ENCODE measurements at places on chromosomes 6 and 20.

- no peak for DNase-seq
Observed at GRCh38 chr20:61119273-61119672, 132.8 kb upstream of the CDH4 start.

- no peak for DNase-seq
Observed at GRCh38 chr20:58614984-58615760, 35.9 kb upstream of the STX16 start.

GRCh38 chr6:152457949-152458624 lies 179.1 kb downstream of the SYNE1 start:
- DNase-seq: no peak

DNA sequence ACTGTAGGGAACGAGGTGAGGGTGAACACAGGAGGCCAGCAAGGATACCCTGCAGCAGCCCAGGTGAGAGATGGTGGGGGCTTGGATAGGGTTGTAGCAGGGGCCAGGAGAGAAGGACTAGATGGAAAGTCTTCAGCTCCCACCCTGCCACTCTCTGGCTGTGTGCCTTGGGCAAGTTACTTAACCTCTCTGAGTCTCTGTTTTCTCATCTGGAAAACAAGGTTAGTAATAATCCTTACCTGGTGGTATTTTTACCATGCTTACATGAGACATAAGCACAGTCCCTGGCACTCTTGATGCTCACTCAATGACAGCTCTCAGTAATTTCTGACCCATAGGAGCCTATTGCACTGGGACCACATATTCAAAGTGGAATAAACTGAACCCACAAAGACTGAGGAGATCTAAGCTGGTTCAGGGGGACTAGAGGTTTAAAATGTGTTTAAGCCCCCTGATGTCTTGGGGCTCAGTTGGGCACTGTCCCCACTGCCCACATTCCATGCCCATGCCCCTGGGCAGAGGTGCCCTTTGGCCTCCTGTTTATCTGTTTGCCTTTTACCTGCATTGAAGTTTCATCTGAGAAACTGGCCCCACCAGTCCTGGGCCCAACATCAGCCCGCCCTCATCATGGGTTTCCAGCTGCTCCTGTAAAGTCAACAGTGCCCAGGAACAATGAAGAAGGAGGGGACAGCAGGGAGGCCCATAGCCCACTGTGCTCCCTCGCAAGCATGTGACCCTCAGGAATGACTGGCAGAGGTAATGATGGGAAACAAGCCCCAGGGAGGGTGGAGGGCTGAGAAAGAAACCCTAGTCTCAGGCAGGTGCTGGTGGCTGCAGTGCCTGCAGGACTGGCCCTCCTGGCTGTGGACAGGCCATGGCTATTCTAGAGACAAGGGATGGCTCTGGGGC lies 104.0 kb downstream of the VEGFA start:
- no peak for DNase-seq

DNA sequence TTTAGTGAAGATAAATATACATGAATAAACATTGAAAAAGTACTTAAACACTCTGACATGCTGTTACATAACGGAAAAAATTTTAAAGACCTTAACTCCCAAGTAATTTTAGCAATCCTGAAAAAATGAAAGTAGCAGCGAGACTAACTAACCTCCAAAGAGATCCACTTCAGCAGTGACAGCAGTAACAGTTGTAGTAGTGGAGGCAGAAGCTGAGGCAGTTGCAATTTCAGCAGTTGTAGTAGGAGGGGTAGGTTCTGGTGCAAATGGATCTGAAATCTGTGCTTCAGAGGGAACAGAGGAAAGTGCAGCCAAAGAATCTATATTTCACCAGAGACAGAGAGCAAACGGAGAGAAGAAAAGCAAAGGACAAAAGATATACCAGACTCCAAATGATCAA lies 88.8 kb downstream of the PRSS35 start:
- no peak for DNase-seq

GRCh38 chr6:89630488-89630887 lies 8.1 kb downstream of the LYRM2 start:
- no peak for DNase-seq

- no peak for DNase-seq
Observed at GRCh38 chr20:44835116-44835515, 24.8 kb upstream of the RIMS4 start.

- DNase-seq: no peak
Observed at GRCh38 chr6:131565056-131565455, 8.0 kb upstream of the ARG1 start.

GRCh38 chr20:40476461-40476860 lies 212.6 kb downstream of the MAFB start:
- no peak for DNase-seq

DNA sequence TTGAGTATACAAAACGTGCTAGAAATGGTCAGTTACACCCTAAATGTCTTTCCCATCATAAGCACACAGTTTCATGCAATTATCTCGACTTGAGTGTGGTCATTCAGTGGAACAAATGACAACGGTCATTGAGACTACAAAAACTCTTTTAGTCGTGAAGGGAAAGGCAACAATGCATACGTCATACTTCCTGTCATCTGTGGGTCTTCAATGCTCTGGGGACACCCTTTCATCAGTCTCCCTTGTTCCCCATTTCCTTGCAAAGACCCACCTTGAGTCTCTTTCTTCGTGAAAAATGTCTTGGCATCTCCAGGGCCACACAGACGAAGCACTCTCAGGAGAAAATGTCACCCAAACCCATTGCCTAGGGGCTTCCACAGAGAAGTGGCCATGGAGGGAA lies 238.5 kb downstream of the GMPR start:
- no peak for DNase-seq

- DNase-seq: no peak
Observed at GRCh38 chr20:3763671-3764601, 3.6 kb downstream of the ADISSP start.

- DNase-seq: no peak
Observed at GRCh38 chr6:143050509-143050908, 10.2 kb upstream of the AIG1 start.

- no peak for DNase-seq
Observed at GRCh38 chr6:90062667-90063066, 168.4 kb downstream of the GJA10 start.

DNA sequence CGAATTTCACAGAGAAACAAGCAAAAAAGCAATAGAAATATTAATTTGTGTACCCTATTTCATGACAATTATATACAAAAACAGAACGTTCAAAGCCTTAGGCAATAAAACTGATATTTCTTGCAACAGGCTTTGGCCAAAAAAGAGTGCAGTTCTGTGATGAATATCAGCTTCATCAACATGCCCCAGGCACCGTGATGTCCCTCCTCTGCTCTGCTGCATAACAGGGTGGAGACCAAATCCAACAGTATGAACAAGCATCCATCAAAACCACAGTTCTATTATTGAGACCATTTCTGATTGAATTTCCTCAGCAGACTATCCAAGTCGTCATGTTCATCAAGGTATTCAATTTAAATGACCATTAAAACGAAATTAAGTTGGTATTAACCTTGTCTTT lies 722.6 kb upstream of the NRSN1 start:
- DNase-seq: no peak

GRCh38 chr6:20691185-20691584 lies 156.9 kb downstream of the CDKAL1 start:
- DNase-seq: no peak

- DNase-seq: no peak
Observed at GRCh38 chr20:50540620-50541605, 30.7 kb downstream of the PTPN1 start.

DNA sequence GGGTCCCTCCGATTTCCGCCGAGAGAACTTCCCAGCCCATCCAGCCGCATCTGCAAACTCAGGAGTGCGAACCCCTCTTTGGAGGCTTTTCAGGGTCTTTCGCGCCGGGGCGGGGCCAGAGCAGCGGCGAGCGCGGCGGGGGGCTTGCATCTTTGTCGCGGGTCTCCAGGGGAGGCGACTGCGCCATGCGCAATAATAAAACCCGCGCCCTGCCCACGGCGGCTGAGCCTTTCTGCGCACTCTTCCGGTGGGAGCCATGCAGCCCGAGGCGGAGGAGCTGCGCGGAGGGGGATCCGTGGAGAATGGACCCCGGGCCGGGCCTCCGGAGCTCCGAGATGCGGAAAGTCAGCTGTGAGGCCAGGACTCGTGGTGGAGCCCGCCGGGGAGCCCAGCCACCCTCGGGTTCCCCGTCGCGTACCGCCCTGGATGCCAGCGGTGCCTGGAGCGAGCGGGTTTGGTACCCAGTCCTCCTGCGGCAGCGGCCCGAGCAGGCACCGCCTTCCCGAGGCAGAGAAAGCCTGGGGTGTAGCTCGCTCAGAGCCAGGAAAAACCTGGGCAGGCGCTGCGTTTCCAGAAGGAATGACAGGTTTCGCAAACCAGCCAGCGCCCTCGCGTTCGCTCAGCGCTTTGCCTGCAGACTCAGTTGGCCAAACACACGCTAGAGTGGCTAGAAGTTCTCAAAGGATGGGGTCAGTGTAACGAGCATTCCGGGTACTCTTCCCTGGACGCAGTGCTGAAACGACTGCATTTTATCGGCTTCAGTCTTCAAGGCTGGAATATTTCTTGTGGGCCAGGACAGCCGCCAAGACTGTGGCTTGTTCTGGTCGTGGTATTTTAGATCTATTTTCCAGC lies 1.2 kb downstream of the AKAP12 start:
- no peak for DNase-seq

- DNase-seq: no peak
Observed at GRCh38 chr6:89536231-89536630, 102.3 kb downstream of the LYRM2 start.

GRCh38 chr20:24823989-24824693 lies 124.9 kb upstream of the CST7 start:
- DNase-seq: no peak

DNA sequence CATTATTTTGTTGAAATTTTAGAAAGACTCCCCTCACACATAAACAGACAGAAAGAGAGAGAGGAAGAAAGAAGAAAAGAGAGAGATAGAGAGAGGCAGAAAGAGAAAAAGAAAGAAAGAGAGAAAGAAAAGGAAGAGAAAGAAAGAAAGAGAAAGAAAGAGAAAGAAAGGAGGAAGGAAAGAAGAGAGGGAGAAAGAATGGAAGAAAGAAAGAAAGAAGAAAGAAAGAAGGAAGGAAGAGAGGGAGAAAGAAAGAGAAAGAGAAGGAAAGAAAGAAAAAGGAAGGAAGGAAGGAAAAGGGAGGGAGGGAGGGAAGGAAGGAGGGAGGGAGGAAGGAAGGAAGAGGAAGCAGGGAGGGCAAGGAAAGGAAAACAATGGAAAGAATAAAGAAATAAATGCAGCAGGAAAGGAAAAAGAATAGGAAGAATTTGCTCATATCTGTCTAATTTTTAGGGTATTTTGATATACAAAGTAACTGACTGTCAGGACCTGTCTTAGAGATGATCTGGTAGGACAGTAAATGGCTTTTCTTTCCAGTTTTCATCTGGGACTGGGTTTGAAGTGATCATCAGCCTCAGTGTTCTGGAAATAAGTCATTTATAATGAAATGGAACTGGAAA lies 325.6 kb downstream of the LAMA2 start:
- DNase-seq: no peak

GRCh38 chr6:128885381-128885780 lies 2.4 kb downstream of the LAMA2 start:
- no peak for DNase-seq

GRCh38 chr6:69866770-69867638 lies 648 bp downstream of the COL19A1 start:
- peak; percentile 49 for DNase-seq

- DNase-seq: no peak
Observed at GRCh38 chr6:138374815-138375214, 2.9 kb upstream of the SMIM28 start.

DNA sequence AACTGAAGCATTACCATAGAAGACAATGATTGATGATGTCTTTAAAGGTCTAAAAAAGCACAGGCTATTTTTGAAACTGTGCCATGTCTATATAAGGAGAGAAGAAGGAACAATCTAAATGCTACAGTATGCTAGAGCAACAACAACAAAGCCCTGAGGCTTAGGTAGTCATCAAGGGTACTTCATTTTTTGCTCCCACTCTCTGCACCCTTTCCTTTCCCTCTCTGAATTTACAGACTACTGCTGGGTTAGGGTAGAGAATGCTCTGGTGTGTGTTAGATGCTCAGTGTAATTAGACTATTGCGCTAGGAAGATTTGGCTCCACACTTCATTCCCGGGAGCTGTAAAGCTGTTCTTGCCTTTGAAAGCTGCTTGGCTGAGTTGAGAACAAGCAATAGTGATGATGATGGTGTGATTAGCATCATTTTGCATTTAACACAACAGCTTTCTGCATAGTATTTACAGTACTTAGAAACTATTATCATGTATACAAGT lies 1262.5 kb upstream of the CITED2 start:
- no peak for DNase-seq

- no peak for DNase-seq
Observed at GRCh38 chr20:17339000-17339399, 112.2 kb downstream of the PCSK2 start.

GRCh38 chr6:159467473-159468041 lies 225.5 kb downstream of the SOD2 start:
- no peak for DNase-seq

DNA sequence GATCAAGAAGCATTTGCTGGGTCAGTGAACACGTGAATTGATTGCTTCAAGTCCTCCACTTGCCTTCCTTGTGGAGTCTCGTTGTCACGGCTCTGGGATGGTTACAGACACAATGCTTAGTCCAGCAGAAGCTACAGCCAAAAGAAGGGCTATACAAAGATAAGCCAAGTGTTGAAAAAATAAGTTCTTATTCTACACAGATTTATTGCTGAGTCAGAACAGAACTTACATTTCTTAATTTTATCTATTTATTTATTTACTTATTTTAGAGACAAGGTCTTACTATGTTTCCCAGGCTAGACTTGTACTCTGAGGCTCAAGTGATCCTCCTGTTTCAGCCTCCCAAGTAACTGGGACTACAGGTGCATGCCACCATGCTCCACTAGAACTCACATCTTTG lies 199.0 kb downstream of the MYLK4 start:
- no peak for DNase-seq

- DNase-seq: peak; percentile 51
Observed at GRCh38 chr20:4607287-4607713, 114.4 kb upstream of the PRND start.

DNA sequence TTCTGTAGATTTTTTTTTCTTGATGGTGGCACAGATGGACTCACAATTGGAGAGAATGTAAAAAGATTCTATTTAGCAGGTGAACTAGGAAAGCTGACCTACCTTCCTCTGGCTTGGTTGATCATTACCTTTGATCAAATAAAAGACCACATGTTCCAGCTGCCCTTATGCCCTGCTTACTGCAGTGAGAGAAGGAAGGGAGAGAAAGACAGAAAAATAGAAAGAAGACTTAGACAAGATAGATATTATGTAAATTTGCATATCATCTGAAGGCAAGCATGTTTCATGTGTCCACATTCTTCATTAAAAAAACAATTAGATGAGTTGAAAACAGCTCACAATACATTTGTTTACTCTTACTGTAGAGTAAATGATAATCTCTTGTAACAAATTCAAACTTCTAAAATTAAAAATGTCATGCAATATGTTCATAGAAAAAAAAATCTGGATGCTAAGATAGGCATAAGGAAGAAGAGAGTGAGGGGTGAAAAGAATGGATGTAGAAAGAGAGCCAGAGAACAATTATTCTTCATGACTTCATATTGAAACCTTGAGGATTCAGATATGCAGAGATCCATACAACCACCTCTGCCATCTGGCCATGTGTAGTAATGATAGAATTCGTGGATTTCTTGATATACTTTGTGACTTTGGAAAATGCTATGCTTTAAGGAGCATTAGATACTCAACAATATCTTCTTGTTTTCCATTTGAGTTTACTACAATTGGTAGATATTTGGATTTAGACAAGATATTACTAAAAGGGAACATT lies 71.7 kb downstream of the RFX6 start:
- no peak for DNase-seq

Measured in stimulated activated CD4-positive, alpha-beta T cell treated with anti-CD3 and anti-CD28 coated beads, Interleukin-1b, Interleukin-23, amount 100 ng/mL, for 4 hours (primary cell).